ENCODE measurements at places on chromosomes 11 and 22.
A peak's percentile ranks its signal among the peaks of the same experiment; 100 is the strongest.

GRCh38 chr11:122158171-122158570 lies 42.2 kb upstream of the BLID start:
- DNase-seq = no peak

DNA sequence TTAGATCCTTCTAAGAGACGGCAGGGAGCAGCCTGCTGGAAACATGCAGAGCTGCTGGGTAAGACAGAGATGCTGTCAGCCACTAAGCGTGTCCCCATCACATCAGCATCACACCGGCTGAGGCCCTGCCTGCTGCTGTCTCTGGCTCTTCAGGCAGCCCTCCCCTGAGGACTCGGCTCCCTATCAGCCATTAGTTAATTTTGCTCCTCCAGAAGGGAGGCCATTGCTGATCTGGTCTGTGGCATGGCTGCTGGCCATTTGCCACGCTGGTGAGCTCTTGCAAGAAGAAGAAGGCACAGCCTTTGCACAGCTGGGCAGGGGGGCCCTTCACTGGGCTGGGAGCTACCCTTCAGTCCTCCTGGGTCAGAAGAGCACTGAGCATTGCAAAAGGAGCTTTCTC lies 131.2 kb upstream of the PARVA start:
- no peak for DNase-seq

DNA sequence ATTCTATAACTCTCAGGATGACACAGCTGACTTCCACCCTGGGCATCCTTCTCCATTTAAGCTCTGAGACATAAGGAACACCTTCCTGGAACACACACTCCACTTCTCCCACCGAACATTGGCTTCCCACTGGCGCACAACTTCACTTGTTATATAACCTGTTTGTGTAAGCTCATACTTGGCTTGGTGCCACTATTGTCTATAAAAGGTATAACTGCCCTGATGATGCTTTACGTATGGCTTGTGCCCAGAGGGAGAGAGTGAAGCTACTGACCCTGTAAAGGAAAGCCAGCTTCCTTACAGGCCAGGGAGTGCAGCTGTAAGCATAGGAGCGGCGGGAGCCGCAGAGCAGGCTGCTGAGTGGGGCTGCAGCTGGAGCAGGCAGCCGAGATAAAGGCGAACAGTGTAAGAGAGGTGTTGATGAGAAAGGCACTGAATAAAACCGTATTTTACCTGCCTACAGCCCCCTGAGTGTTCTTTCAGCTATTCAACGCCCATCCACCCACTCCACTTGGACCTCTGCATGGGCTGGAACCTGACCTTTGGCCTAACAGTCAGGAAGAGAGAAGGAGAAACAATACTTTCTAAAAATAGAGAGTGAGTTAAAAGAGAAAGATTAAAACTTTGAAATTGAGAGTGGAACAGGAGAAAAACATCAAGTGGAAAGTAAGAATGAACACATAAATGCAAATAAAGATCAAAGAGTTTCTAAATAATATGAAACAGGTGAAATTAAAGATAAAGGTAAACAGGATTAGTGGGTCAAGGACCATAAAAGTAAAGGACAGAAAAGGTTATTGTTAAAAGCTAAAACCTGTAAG lies 252.1 kb upstream of the ARHGAP42 start:
- no peak for DNase-seq

DNA sequence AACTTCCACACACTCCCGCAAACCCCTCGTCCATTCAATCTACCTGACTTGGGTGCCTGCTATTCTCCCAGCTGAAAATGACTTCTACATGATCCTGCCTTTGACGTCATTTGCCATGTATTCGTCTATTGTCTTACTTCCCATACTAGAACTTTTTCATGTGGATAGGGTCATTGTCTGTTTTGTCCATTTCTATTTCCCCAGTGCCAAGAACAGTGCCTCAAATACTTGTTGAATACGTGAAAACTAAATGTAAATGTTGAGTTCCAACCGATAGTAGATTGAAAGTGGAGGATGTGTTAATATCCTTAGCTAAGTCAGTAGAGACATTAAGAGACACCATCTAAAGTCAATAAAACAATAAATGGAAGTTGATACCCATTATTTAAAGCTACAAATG lies 935 bp downstream of the TRIM68 start:
- no peak for DNase-seq

DNA sequence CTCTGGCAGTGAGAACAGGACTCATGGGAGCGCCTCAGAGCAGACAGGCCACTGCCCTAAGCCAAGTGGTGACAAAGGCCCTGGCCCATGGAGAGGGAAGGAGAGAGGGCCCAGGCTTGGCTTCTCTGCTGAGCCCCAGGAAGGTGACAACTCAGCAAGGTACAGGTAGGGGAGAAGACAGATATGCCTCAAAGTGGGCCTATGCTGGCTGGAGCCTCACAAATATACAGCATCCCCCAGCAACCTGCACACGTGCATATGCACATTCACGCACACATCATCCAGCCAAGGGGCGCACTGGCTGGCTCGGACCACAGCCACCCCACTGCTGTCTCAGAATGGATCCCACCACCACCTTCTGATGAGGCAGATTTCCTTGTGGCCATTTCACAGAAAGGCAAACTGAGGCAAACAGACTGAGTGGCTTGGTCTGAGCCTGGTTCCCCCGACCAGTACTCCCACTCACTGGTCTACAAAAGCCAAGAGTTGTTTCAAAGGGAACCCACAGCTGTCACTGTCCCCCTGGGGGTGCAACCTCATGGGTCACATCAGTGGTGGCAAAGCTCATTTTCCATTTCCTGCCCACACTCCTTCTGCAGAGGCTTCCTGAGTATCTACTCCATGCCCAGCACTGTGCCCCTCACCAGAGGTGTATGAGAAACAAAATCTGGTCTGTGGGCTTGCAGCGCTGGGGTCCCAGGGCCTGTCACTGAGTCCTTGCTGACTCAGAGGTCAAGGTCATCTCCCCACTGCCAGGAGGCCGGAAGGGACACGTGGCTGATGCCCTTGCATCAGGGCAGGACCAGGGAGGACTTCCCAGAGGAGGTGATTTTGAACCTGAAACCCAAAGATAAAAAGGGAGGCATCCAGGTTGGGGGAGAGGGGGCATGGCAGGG lies 67.3 kb upstream of the PRR5 start:
- DNase-seq = no peak

DNA sequence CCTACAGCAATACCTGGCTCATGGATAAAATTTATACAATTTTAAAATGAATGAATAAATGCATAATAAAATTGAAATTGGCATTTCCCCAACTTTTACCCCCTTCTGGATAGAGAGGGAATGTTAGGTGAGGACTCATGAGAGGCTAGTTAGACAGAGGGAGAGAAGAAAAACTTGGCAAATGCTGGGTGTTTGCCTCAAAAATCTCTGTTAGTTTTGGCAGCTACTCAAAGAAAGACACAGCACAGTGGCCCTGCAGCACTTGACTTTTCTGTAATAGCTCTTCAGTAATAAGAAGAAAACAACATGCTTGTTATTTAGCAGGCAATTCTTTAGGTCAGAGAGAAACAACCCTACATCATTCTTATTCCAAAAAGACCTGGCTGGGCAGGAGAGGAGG lies 20.7 kb upstream of the IZUMO1R start:
- no peak for DNase-seq

DNA sequence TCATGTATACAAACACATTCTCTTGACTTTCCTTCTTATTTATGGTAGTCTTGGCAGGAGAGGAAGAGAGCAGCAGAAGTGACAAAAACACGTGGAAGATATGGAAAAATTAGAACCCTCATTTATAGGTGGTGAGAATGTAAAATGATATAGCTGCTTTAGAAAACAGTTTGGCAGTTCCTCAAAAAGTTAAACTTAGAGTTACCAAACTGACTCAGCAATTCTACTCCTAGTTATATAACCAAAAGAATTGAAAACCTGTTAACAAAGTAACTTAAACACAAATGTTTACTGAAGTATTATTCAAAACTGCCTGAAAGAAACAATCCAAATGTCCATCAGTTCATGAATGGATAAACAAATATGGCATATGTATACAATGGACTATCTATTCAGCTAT lies 16.8 kb downstream of the NUCB2 start:
- DNase-seq = no peak

GRCh38 chr11:68255526-68255925 lies 16.2 kb downstream of the C11orf24 start:
- DNase-seq = peak; percentile 34

DNA sequence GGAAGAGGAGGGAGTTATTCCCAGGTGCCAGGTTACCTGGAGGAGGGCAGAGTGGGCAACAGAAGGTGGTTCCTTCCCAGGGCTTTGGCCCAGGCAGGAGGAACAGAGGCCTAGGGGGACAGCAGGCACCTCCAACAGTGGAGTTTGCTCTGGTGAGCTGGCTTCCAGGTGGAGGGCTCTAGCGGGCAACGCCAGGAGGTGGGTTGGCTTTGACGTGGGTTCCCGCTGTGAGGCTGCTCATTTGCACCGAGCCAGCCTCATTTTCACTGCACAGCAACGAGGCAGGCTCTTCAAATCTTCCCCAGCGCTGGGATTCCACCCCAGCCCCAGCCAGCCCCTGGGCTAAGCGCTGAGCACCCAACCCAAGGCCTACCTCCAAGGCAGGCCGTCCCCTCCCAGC lies 8.1 kb downstream of the IGSF9B start:
- no peak for DNase-seq

DNA sequence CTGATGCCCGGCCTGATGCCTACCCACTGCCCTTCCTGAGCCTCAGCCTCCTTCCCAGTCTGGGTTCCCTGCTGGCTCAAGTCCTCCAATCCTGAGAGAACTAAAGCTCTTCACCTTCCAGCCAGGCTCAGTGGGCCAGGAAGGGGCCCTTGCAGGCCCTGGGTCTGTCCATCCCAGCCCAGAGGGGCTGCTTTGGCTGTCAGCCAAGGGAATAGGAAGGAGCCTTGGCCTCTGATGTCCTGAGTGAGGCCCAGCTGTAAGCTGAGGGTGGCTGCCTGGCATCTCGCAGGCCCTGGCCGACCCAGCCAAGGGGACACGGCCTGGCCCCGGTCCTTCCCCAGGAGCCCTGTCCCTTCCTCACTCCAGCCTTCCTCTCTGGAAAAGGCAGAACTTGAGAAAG lies 83.4 kb downstream of the DHCR7 start:
- no peak for DNase-seq

DNA sequence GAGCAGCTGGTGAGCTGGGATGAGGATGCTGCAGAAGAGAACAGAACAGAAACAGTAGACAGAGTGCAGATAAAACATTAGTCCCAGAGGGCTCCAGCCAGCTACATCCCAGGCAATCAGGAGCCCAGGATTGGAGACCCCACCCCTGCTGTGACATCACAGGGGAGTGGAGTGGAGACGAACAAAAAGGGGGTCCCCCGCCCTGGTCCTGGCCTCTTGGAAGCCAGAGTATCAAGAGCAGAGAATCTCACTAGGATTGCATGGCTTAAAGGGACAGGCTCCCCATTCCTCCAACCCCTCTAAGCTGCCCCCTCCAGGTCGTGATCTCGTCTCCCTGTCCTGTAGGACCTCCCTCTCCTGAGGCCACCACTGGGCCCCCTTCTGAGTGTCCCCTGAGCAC lies at the start of gene P2RX3:
P2RX3 (plus strand) TSS at position 211 of the 400 bp plus-strand sequence. CDS start 199 bp downstream, outside the sequence.
- no peak for DNase-seq

DNA sequence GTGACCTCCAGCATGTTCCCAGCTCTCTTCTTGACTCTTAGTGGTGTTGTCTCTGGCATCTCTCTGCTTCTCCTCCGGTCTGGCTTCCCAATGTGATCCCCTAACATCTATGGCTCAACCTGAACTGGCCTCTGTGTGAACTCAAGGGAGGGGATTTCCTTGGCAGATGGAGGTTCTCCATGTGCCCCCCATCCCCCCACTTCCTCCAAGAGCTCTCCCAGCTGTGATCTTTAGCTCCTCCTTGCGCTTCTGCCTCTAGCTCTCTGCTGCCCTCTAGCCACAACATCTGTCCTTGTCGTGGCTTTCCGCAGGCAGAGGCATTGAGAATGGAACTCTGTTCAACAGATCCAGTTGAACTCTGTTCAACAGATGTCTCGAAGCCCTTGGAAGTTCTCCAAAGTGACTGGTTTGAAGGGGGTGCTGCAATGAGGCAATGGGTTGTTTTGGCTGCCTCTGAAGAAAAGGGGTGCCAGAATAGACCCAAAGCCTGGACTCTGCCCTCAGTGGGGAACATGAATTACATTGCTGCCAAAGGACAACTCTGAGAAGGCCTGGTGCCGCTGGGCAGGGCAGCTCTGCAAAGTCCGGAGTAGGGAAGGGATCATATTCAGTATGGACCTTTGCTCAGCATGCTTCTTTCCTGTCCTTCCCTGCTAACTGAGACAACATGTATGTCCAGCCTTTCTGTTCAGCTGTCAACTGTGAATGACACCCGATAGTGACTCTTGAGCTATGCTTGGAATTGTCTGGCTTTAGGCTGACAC lies 61.9 kb downstream of the ADM start:
- peak; percentile 66 for DNase-seq

GRCh38 chr11:44590769-44591168 lies 25.3 kb downstream of the CD82 start:
- DNase-seq = no peak

- DNase-seq = no peak
Measured at GRCh38 chr11:13297917-13298356, 20.3 kb downstream of the BMAL1 start.

DNA sequence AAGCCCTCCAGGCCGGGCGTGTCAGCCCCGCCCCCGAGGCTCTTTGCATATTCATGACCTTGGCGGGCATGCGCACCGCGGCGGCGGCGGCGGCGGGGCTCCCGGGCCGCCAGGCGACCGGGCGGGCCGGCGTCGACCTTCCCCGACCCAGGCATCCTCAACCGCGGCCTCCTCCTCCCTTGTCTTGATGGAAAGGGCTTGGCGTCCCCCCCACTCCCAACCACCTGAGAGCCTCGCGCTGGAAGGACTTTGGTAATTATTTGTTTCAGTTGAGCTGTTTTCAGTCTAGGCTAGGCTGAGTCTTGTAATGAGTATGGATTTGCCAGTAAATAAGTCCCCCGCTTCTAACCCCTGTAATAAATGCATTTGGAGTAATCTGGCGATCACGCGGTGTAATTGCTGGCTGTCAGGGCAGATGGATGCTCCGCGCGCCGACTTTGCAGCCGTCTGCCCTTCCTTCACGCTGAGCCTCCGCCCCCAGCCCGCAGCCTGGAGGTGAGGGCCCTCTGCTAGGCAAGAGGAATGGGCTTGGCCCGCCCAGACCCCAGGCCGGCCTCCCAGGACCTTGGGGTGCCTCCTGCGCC lies 25.2 kb downstream of the FLRT1 start:
- DNase-seq = no peak

DNA sequence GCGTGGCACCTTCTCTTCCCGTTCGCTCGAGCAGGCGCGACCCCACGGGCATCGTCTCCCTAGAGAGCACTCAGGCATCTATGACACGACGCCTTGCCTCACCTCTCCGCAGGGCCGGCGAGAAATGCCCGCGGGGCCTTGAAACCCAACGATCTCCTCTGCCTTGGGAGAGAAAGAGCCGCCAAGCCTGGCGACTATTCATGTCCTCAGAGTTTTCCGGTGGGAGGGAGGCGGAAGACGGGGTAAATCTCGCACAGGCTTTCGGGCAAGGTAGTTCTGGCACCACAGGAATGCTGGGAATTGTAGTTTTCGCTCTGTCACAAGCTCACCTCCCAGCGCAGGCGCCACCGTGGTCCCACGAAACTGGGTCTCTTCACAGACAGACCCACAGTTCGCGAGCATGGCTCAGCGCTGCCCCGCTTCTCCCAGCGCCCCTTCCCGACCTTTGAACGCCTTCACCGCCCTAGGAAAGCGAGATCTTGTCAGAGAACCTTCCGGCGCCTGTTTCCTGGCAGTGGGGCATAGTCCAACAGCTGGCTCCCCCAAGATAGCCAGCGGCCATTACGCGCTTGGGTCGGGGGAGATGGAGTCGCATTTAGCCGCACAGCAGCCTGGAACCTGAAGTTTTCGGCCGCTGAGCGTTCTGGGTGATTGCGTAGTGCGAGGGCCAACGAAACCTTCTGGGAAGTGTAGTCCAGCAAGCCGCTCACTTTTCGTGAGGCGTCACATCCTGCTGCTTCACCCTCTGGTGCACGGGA lies at the start of gene CCDC90B:
CCDC90B (minus strand) TSS at position 597 of the 758 bp plus-strand sequence; CDS start at position 202, 395 bp downstream.
- peak; percentile 69 for DNase-seq

Measured in HuH-7 (cell line).